ENCODE measurements at places on chromosomes 5 and 9. TPM values are rescaled to one million over a fixed set of nuclear protein-coding genes. Genes with fewer than 3 reads are reported as not detected.

DNA sequence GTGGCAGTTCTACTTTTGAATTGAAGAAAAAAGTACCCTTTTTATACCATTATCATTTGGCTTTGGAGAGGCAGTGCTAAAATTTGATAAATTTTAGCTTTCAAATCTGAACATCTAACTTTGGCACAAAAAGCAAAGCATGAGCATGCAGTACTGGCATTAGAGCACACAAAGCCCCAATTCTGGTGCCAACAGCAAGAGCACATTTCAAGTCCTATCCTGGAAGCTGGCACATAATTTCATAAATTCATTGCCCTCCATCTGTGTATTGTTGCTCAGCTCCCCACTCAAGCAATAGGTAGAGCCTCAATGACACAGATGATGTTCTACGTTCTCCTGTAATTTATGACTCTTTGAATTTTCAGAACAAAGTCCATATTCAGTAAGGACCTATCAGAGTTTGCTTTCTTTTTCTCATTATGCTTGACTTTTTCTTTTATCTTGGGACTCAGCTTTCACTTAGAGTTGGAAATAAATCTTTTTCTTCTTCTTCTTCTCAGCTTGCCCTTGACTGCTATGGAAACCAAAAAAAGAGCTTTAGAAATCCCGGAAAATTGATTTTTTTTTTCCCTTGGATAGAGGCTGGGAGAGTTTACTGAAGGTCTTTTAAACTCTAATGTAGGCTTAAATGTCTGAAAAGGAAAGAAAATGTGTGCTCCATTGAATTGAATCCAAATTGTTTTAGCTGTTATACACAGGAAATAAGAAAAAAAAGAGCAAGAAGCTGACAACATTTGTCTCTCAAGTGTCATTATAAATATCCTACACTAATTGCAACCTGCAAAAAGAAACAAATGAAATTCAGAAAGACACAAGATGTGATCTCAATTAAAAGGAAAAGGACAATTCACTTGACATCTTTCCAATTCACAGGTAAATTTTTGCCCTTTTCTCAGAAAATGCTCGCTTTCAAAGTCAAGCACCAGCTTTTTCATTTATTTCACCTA is 380.8 kb upstream of the CDH18 start:
- no peaks in the 10 kb centered on the region for H3K27me3 ChIP-seq
- no peak overlapping the region for H3K27ac ChIP-seq
- no peak overlapping the region for H3K4me3 ChIP-seq
- H3K36me3 ChIP-seq = no peaks in the 10 kb centered on the region
- DNase-seq = no peak

The KIF27 gene
- total RNA-seq = 3.0 TPM

GRCh38 chr9:33860200-33860871 is 43.4 kb downstream of the UBE2R2 start:
- H3K4me1 ChIP-seq = peaks cover 6% of the 10 kb centered on the region
- no peak overlapping the region for H3K27ac ChIP-seq
- H3K4me3 ChIP-seq = no peak overlapping the region
- DNase-seq = peak; percentile 47
- no peaks in the 10 kb centered on the region for H3K36me3 ChIP-seq

The BAAT gene
- 8.9 TPM for total RNA-seq

The GHR gene
- 2.3 TPM for total RNA-seq

The PTGS1 gene
- total RNA-seq = 0.23 TPM

The MIGA2 gene
- 23.8 TPM for total RNA-seq

The PRLR gene
- 0.93 TPM for total RNA-seq

- no peaks in the 10 kb centered on the region for H3K36me3 ChIP-seq
- no peaks in the 10 kb centered on the region for H3K4me1 ChIP-seq
- no peak overlapping the region for H3K4me3 ChIP-seq
- no peak for DNase-seq
- H3K27me3 ChIP-seq = no peaks in the 10 kb centered on the region
Observed at GRCh38 chr9:125255781-125256391, 5.7 kb upstream of the GAPVD1 start.

The SAPCD2 gene
- 0.43 TPM for total RNA-seq

DNA sequence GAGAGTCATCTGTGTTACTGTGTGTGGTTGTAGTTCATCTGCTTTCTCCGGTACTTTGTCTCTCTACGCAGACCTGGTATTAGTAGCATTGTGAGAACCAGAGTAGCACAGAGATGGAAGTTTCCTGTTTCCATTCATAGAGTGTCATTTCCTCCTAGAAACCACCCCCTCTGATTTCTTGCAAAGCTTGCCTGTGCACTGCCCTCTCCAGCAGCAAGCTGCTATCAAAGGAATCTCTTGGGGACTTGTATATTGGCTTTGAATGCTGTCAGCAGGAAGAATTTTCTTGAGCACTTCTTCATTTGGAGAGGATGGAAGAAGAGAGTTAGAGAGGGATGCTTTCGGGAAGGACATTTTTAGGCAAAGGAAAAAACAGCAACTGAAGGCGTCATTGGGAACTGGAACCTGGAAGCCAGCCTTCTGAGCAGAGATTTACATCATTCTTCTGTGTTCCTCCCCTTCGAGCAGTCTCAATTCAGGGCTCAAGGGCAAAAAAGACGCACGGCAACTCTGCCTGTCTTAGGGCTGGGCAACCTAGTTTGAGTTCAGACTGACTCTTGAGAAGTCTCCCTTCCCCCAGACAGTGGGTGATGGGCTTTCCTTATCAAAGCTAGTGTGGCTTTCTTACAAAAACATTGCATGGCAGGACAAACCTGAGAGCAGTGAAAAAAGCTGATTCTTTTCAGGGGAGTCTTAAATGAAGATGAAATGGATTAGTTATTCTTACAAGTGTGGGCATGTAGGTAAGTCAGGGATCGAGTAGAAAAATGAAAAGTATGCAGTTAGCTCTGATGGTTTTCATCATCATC is 226.3 kb downstream of the AOPEP start:
- H3K27me3 ChIP-seq = no peaks in the 10 kb centered on the region
- no peak overlapping the region for H3K4me3 ChIP-seq
- DNase-seq = no peak
- H3K27ac ChIP-seq = no peak overlapping the region

The BTNL3 gene
- total RNA-seq = not detected

DNA sequence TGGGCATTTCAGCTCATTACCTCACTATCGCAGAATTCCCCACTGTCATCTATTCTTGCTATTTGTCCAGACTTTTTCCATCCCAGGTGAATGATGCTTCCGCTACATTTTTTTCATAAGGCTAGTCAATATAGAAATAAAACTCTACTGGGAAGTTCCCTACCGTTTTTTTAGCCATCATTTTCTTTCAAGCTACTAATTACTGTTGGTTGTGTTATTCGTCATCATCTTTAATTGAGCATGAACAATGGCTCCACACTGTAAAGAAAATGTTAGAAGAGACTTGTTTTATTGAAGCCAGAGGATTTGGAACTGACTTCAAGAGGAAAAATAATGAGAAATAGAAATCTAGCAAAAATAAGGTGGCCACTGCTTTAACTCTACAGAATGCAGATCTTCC is 265.0 kb downstream of the ZNF608 start:
- no peak for DNase-seq
- H3K27me3 ChIP-seq = no peaks in the 10 kb centered on the region
- H3K4me1 ChIP-seq = no peaks in the 10 kb centered on the region
- H3K4me3 ChIP-seq = no peak overlapping the region
- no peak overlapping the region for H3K27ac ChIP-seq

The FOXD4L5 gene
- total RNA-seq = 0.11 TPM

- H3K27ac ChIP-seq = peak overlapping the region; percentile 85
- H3K27me3 ChIP-seq = no peaks in the 10 kb centered on the region
- peak; percentile 62 for DNase-seq
- H3K4me3 ChIP-seq = peak overlapping the region; percentile 79
Observed at GRCh38 chr5:149959406-149960236, 937 bp upstream of the SLC26A2 start.

GRCh38 chr5:172110921-172111851 is 76.8 kb downstream of the STK10 start:
- peak overlapping the region; percentile 71 for H3K27ac ChIP-seq
- H3K4me3 ChIP-seq = no peak overlapping the region
- peaks cover 54% of the 10 kb centered on the region for H3K4me1 ChIP-seq
- H3K27me3 ChIP-seq = no peaks in the 10 kb centered on the region

GRCh38 chr9:85290019-85290418 is 451.7 kb downstream of the AGTPBP1 start:
- DNase-seq = no peak
- no peak overlapping the region for H3K4me3 ChIP-seq
- no peaks in the 10 kb centered on the region for H3K36me3 ChIP-seq
- no peak overlapping the region for H3K27ac ChIP-seq

DNA sequence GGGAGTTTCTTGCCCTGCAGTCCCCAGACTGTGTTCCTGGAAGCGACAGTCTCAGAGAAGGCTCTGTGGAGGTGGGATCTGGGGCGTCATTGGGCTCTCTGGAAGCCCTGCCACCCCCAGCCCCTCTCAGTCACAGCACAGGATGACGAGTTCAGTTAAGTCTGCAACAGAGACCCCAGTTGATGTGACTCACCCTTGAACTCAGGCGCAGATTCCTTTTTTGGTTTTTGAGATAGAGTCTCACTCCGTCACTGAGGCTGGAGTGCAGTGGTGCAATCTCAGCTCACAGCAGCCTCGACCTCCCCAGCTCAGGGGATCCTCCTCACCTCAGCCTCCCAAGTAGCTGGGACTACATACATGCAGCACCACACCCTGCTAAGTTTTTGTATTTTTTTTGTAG is 8.3 kb downstream of the HRH2 start:
- H3K27me3 ChIP-seq = no peaks in the 10 kb centered on the region
- no peaks in the 10 kb centered on the region for H3K36me3 ChIP-seq
- no peak overlapping the region for H3K27ac ChIP-seq
- H3K4me1 ChIP-seq = no peaks in the 10 kb centered on the region
- no peak overlapping the region for H3K4me3 ChIP-seq
- DNase-seq = no peak

The OR1J4 gene
- not detected for total RNA-seq

The TTC23L gene
- total RNA-seq = 1.2 TPM

The PRR7 gene
- 9.9 TPM for total RNA-seq

- no peaks in the 10 kb centered on the region for H3K36me3 ChIP-seq
- H3K27ac ChIP-seq = no peak overlapping the region
- no peak overlapping the region for H3K4me3 ChIP-seq
- DNase-seq = peak; percentile 98
- H3K4me1 ChIP-seq = peaks cover 13% of the 10 kb centered on the region
Observed at GRCh38 chr9:95822583-95823431, 52.7 kb upstream of the ERCC6L2 start.

- H3K4me1 ChIP-seq = no peaks in the 10 kb centered on the region
- H3K4me3 ChIP-seq = no peak overlapping the region
- H3K36me3 ChIP-seq = no peaks in the 10 kb centered on the region
- no peak overlapping the region for H3K27ac ChIP-seq
- no peak for DNase-seq
Observed at GRCh38 chr5:29485333-29485732, 1708.2 kb upstream of the CDH6 start.

The TAF11L4 gene
- total RNA-seq = not detected

The SPAAR gene
- total RNA-seq = 0.18 TPM

GRCh38 chr9:137368431-137369035 is 54.4 kb downstream of the EXD3 start:
- no peaks in the 10 kb centered on the region for H3K27me3 ChIP-seq
- DNase-seq = no peak
- no peak overlapping the region for H3K27ac ChIP-seq
- H3K4me3 ChIP-seq = no peak overlapping the region

DNA sequence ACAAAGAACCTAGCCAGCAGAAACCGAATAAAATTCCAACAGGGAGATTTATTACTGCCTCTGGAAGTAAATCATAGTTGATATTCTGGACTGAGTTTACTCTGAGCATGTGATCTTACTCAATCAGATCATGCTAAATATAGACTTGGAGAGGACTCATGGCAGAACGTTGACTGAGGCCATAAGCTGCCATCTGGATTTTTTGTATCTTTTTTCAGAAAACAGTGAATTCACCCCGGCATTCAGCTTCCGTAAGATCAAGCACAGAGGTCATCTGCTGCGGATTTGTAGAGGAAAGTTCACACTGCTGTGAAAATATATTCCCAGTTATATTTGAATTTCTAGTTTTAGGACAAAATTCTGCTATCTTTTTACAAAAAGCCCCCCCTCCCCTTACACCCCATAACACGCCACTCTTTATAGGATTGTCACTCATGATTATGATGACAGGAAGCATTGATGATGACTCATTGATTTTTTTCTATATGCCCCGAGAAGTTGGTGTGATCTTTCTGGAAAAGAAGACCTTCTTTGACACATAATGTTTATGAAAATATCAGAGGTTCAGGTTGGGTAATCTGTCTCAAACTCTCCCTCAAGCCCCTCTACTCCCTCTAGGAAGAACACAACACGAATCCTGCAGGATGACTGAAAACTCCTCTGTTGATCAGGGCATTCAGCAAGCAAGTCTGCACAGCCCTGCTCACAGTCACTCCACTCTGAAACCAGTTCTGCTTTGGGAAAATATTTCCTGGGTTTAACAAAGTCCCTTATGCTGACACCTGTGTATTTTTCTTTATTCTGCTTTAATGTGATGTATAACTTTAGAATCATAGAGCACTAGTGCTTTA is 70.8 kb downstream of the NXNL2 start:
- DNase-seq = peak; percentile 32
- H3K4me3 ChIP-seq = no peak overlapping the region
- no peak overlapping the region for H3K27ac ChIP-seq
- H3K4me1 ChIP-seq = no peaks in the 10 kb centered on the region

DNA sequence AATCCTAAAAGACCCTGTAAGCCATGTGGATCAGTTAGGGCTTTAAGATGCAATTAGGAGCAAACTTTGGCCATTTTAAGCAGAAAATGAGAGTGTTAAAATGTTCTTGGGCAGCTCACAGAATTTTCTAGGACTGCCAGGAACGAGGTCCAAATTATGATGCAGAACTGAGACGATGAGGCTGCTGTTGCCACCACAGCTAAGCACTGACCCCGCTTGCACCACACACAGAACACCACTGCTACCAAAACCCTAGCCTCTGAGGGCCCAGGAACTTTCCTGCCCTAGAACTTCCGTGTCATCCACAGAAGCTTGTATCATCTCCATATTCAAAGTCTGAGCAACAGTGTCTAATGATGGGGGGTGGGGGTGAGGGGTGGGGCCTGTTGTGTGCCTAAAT is 41.0 kb upstream of the PCSK1 start:
- no peaks in the 10 kb centered on the region for H3K4me1 ChIP-seq
- H3K27me3 ChIP-seq = no peaks in the 10 kb centered on the region
- H3K4me3 ChIP-seq = no peak overlapping the region

The CNTLN gene
- 4.4 TPM for total RNA-seq

The CNTNAP3 gene
- 2.7 TPM for total RNA-seq
